ENCODE measurements at places on chromosomes 7 and 10.

DNA sequence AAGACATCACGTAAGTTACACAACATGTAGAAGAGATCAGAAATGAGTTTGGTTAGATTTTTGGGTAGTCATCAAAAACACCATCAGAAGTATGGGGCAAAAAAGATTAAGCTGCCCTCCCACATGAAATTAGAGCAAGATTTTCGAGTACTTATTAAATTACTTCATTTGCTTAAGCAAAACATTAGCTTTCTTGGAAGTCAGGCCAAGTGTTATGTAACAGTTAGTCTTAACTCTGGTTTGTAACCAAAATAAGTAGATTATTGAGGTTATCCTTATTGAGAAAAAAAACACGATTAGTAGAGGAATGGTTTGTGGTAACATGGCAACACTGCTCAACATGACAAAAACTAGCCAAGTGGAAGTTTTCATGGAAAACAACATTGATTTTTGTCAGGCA lies 37.9 kb downstream of the HBP1 start:
- DNase-seq, result no peak

- no peak for DNase-seq
Measured at GRCh38 chr10:106716381-106716780, 448.1 kb downstream of the SORCS1 start.

- no peak for DNase-seq
Measured at GRCh38 chr7:106246902-106247711, 37.7 kb downstream of the NAMPT start.

DNA sequence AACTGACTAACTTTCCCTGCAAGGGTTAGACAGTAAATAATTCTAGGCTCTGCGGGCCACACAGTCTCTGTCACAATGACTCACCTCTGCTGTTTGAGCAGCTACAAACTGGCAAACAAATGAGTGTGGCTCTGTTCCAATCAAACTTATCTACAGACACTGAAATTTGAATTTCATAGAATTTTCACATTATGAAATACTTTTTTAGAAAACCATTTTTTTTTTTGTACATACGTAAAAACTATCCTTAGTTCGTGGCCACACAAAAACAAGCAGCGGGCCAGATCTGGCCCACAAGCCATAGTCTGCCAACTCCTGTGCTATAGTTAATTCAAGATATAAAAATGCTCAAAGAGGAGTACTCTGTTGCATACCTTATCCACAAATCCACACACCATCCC lies 32.6 kb downstream of the PIP4K2A start:
- no peak for DNase-seq

DNA sequence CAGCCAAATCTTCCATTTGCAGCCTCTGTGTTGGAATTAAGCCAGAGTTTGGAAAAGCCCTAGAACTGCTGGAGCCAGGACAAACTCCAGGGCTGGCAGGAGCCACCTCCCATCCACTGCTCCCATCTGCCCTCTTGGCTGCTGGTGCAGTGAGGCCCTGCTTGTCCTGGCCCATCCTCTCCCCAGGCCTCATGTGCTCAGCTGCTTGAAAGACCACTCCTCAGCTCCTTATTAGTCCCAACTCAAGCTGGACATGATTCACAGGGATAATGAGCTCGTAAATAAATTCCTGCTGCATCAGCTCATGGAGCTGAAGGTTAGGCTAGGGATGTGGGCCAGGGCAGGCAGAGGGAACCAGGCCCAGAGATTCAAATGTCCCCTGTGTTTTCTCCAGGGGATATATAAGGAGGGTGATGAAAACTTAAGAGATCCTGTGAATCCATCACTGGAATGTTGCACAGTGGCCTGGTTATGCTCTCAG lies 282.8 kb downstream of the RPS24 start:
- no peak for DNase-seq

Measured in globus pallidus (tissue), 1 donor.